ENCODE measurements at places on chromosomes 2 and 18.

- ATAC-seq: no peak
Measured at GRCh38 chr2:138741851-138742250, 38.3 kb downstream of the NXPH2 start.

- ATAC-seq: no peak
Measured at GRCh38 chr2:132462236-132462635, 45.6 kb downstream of the GPR39 start.

DNA sequence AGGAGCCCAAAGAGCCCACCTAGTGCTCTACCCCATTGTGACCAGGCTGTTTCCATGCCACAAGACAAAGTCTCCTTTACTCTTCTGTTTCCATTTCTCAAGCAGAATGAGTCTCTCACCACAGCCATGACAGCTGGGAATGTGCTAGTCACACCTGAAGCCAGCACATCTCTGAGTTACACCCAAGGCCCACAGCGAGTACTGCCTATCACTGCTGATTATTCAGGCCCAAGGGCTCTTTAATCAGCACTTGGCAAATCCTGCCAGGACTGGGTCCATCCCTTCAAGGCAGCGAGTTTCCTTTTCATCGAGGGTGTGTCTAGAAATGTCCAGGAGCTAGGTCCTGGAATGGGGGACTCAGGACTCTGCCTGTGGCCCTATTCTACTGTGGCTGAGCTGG lies 14.6 kb upstream of the PPP1R1C start:
- no peak for ATAC-seq

DNA sequence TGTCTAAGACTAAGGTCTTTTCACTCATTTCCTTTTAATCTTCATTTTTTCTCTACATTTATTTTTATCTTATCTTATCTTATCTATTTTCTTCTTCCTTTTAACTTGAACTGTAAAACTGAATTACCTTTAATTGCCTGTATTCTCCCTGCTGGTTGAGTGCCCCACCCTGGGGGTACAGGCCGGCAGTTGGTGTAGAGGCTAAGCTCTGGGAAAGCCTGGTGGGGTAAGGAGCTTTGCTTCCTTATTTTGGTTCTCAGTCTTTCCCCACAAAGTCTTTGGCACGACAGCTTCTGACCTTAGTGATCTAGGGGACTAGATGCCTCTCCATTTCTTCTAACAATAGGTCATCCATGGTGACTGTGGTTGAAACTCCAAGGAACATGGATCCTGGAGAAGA lies 26.8 kb upstream of the HAAO start:
- no peak for ATAC-seq

GRCh38 chr18:38884050-38884449 lies 1318.5 kb upstream of the CELF4 start:
- no peak for ATAC-seq

DNA sequence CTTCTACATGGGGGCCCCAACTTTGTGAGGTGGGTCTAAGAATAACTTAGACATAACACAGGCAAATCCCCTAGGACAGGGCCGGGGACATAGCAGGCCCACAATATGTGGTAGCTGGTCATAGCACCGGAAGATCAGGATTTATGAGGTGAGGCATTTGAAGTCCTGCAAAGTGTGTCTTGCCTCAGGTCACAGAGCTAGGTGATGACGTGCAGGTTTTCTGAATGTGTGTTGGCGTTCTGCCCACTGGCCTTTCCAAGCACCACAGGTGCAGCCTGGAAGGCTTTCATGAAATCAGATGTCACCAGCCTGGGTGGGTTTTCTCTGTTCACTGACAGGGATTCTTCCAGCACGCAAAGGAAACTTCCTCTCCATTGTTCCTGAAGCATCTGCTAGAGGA lies 119.1 kb downstream of the LRATD1 start:
- ATAC-seq: no peak

- no peak for ATAC-seq
Measured at GRCh38 chr2:168350380-168350779, 103.0 kb upstream of the STK39 start.

DNA sequence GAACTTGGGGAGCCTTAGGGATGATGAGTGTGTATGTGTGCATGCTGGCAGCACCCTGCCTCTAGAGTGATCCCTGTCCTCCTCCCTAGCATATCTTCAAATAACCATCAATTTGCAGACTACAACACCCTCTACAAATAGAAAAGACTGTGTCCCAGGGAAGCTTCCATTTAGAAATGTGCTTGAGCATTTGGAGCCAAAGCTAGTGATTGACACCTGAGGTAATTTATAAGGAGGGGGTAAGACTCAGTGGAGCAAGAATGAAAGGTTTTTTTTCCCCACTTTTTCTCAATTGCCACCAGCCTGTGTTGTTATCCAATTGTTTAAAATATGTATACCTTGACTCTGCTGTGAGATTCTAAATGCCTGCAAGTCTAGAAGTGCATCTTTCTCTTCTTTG lies 286.0 kb upstream of the SLC14A2 start:
- ATAC-seq: no peak

DNA sequence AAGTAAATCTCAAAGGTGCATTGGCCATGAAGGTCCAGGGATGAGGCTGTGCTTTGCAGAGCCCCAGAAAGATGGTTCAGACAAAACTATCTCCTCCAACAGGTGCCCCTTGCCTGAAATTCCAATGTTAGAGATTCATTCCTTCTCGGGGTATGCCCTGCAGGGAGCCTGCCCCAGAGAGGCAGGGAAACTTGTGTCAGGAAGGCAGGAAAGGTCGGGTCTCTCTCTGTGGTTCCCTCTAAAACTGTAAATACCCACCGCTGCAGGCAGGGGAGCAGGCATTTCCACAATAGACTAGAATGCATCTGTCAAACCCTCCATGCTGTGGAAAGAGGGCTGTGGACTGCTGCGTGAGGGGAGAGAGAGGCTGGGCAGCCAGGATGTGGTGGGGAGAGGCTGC lies 207.8 kb upstream of the SMAD2 start:
- ATAC-seq: no peak

GRCh38 chr2:179470089-179470488 lies 205.5 kb upstream of the SESTD1 start:
- ATAC-seq: no peak

GRCh38 chr18:51666763-51667191 lies 469.3 kb upstream of the MEX3C start:
- no peak for ATAC-seq

DNA sequence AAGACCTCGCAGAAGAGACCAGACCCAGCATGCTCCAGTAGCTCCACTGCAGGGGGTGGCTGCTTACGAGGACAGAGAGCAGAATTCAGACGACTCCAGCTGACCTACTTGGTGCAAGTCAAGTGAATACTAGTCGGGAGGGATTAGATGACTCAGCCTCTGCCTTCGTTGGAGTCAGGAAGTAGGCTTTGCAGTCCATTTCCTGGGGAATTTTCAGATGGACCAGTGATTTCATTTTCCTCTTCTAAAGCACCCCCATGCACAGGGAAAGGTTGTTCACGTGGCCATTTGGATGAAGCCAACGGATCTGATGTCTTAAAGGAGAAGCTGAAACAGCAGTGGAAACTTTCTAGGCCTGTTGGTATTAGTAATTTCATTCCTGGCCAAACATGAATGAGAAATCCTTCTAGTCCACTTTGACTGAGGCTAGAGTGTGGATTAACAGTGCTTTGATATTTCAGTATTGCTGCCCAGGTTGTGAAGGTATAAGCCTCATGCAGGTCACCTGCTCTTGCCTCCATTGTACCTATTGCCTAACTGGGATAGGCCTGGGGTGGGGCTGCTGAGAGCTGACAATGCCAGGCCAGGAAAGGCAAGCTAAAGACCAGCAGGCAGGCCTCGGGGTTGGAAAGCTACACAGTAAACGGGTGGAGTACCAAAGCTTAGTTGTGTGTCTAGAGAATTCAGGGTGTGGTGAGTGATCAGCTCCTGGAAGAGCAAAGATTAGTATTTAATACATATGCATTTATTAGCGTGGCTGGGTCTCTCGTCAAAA lies 117.6 kb upstream of the FOSL2 start:
- ATAC-seq: peak; percentile 20

All from activated T-helper 17 cell treated with anti-CD3 and anti-CD28 coated beads, Interleukin-2, amount 50 U/mL, for 72 hours (primary cell).